ENCODE measurements at places on chromosomes 2 and 18. TPM values are rescaled to one million over a fixed set of nuclear protein-coding genes. Genes with fewer than 3 reads are reported as not detected.

CNDP1 gene
- not detected for polyA plus RNA-seq

HOXD4 gene
- polyA plus RNA-seq: not detected

GNLY gene
- 953 TPM for polyA plus RNA-seq

C2orf80 gene
- polyA plus RNA-seq: not detected

VAMP8 gene
- polyA plus RNA-seq: 355 TPM

HAUS1 gene
- 43.2 TPM for polyA plus RNA-seq

RFTN2 gene
- 0.06 TPM for polyA plus RNA-seq

RNF103 gene
- polyA plus RNA-seq: 4.8 TPM

TMEFF2 gene
- not detected for polyA plus RNA-seq

ANKRD23 gene
- 0.47 TPM for polyA plus RNA-seq

ARHGAP25 gene
- polyA plus RNA-seq: 200 TPM

DNMT3A gene
- 19.4 TPM for polyA plus RNA-seq

REG1B gene
- polyA plus RNA-seq: not detected

GPR155 gene
- polyA plus RNA-seq: 12.6 TPM

SPATA3 gene
- polyA plus RNA-seq: not detected

HOXD13 gene
- not detected for polyA plus RNA-seq

NTSR2 gene
- not detected for polyA plus RNA-seq

ABCB11 gene
- polyA plus RNA-seq: not detected

- no peak for DNase-seq
These were observed 171.2 kb downstream of the ASB1 start for GRCh38 chr2:238597638-238598528.

DNA sequence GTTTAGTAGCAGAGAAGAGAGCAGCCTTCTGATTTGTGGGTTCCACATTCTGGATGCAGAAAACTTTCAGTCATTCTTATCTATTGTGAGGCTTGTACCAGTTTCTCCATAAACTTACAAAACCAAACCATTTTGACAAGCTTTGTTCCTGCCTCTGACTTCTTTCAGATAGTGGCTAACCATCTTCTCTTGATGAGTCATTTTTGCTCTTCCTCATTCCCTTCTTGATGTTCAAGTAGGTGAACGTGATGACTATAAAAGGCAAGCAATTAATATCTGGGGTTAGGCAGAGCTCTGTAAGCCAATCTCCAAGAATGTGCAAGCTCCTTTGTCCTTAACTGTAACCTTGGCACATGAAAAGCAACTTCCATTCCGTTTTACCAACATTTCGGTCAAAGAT, 2083.1 kb upstream of the PIK3C3 start:
- no peak for DNase-seq

DNA sequence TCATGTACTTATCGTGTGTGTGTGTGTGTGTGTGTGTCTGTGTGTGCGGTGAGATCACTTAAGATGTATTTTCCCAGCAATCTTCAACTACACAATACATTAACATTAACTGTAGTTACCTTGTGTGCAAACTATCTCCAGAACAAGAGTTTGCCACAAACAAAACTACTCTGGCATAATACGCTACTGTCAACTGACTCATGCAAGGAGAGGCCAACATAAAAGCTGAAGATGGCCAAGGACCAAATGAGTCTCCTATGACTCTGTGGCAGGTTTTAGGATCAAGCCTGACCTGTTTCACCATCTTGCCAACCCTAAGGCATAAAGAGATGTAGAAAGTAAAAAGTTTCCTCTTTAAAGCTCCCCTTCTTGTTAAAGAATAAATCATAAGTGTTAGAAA, 20.1 kb downstream of the CYB5A start:
- DNase-seq: no peak

- DNase-seq: no peak
These were observed 86.3 kb downstream of the MDH1 start for GRCh38 chr2:63675026-63675425.

GRCh38 chr18:29188760-29189159, 1011.8 kb upstream of the CDH2 start:
- DNase-seq: no peak

- no peak for DNase-seq
These were observed 72.1 kb downstream of the GLI2 start for GRCh38 chr2:120807751-120808150.

- DNase-seq: no peak
These were observed 64.3 kb upstream of the TTN start for GRCh38 chr2:178871536-178871935.

GRCh38 chr2:148162871-148163270, 142.0 kb downstream of the MBD5 start:
- DNase-seq: no peak

DNA sequence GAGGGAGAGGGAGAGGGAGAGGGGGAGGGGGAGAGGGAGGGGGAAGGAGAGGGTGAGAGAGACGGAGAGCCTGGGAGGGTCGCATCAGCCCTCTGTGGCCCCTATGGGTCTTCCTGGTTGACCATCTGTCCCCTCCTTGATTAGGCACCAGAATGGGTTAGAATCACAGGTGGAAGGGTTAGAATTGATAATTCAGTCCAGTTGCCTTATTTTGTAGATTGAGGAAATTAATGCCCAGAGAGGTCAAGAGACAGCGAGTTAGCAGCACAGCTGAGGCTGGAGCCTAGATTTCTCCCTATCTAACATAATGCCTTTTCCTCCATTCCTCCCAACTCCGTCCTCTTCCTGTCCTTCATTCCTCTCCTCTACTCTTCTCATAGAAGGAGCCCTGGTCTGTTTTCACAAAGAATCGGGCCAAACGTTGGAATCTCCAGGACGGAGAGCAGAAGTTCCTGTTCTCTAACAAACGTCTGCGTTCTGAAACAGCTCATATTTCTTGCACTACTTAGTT, 338 bp upstream of the THUMPD2 start:
- DNase-seq: no peak

GRCh38 chr2:58502931-58503330, 261.8 kb upstream of the FANCL start:
- no peak for DNase-seq

DNA sequence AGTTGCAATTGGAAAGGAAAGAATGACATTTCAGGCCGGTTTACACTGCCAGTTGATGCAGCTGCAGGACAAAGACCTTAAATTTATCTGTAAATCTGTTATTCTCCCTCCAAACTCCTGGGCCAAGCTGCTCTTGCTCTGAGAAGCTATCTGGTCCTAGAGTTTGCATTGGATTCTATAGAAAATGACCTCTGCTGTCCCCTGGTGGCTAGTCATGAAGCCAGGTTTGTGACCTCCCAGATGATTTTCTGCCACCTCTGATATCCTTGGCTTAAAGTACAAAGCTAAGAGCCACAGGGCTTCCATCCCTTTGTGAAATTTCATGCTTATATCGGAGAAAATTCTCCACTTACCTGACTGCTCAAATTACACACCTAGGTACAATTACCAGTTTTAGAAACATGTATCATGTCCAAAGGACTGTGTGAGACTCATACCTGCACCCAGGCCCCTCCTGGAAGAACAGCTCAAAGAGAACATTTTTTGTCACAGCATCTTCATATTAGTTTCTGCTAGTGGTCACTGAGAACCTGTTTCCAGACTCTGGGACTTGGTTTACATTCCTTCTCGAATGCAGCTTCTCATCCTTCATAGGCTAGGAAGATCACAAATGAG, 28.9 kb upstream of the IER3IP1 start:
- DNase-seq: peak; percentile 11

GRCh38 chr2:119795309-119796303, 35.9 kb downstream of the PTPN4 start:
- DNase-seq: no peak

DNA sequence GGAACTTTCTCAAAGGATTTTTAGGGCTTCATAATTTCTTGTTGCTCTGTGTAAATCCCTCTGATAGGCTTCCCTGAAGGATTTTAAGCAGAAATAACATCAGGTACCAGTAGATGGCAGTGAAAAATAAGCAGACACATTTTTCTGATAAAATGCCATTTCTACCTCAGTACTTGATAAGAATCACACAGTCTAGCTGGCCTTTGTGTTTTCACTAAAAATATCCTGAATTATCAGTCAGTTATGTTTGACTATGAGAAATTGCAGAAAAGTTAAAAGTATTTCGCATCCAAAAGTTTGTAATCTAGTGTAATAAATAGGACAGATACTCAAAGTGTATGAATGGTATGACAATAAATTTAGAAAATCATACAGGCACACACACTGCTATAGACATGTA, 68.7 kb downstream of the DNAJC10 start:
- no peak for DNase-seq

DNA sequence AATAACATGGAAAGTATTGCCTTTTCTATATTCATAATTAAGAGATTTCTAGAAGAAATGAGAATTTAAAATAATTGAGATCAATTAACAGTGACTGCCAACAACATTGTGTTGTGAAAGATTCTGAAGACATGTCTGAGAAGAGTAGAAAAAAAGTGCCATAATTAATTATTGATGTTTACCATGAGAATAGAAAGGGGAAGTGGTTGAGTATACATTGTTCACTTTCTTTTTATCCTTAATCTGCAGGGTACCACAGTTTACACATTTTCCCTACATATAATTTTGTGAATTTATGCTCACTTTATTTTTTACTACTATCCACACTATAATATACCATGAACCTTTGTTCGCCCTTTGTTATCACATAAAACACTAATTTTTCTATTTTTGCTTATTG, 47.1 kb upstream of the UBE2E3 start:
- DNase-seq: no peak

GRCh38 chr2:192655916-192656315, 461.2 kb upstream of the TMEFF2 start:
- DNase-seq: no peak

GRCh38 chr18:48137374-48138081, 207.1 kb upstream of the SMAD2 start:
- no peak for DNase-seq

DNA sequence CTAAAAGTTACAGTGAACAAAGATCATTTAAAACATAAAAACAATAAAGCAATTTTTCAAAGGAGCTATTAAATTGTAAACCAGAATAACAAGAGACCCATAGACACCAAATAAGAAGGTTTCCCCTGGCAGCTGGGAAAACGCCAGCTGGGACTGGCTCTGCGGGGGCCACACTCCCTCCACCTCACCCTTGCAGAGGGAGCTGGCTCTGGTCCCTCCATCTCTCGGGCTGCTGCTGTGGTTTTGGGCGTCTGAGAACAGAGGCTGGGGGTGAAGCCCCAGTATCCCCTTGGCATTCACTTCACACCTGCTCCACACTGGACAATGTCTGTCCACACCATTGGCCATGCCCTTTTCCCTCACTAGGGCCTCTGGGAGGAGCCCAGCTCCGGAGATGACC, 62.1 kb upstream of the OTOS start:
- no peak for DNase-seq

- no peak for DNase-seq
These were observed 454.6 kb downstream of the TSN start for GRCh38 chr2:122210065-122210464.

GRCh38 chr2:232984451-232985207, 28.4 kb downstream of the NGEF start:
- no peak for DNase-seq

Data from CD8-positive, alpha-beta memory T cell (primary cell).